ENCODE measurements at places on chromosomes 12 and 14.

DNA sequence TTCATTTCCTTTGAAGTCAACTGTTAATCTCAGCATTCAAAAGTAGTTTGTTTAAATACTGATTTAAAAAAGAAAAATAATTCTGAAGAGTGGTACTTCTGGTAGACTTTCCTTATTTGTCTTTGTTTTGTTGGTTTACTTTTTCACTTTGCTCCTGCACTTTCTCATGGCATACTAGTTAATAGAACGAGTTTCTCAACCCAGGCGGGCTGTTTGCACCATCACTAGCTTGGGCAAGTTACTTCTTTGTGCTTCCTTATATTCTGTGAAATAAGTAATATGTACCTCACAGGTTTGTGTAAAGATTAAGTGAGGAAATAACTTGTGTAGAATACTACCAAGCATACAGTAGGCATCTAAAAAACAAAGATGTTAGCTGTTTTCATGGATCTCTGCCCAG lies 45.5 kb downstream of the SLC38A6 start:
- no peak for DNase-seq

- no peak for DNase-seq
These were observed 44.7 kb downstream of the RIN3 start for GRCh38 chr14:92558319-92558718.

GRCh38 chr12:42510823-42511222 lies 78.7 kb downstream of the PRICKLE1 start:
- no peak for DNase-seq

- no peak for DNase-seq
These were observed 12.0 kb downstream of the SNRNP35 start for GRCh38 chr12:123469978-123470377.

GRCh38 chr14:52051251-52051650 lies 17.6 kb downstream of the NID2 start:
- no peak for DNase-seq

DNA sequence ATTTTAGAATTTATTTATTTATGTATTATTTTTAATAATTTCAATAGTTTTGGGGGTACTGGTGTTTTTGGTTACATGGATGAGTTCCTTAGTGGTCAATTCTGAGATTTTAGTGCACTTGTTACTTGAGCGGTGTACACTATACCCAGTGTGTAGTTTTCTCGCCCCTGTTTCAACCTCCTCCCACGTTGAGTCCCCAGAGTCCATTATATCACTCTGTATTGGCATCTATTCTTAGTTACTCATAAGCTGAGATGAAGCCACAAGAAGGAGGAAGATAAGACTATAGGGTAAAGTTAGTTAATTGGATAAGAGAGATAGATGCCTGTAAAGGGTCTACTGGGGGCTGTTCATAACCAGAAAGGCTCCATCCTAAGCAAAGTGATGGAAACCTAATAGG lies 4.0 kb downstream of the C1S start:
- DNase-seq: no peak

DNA sequence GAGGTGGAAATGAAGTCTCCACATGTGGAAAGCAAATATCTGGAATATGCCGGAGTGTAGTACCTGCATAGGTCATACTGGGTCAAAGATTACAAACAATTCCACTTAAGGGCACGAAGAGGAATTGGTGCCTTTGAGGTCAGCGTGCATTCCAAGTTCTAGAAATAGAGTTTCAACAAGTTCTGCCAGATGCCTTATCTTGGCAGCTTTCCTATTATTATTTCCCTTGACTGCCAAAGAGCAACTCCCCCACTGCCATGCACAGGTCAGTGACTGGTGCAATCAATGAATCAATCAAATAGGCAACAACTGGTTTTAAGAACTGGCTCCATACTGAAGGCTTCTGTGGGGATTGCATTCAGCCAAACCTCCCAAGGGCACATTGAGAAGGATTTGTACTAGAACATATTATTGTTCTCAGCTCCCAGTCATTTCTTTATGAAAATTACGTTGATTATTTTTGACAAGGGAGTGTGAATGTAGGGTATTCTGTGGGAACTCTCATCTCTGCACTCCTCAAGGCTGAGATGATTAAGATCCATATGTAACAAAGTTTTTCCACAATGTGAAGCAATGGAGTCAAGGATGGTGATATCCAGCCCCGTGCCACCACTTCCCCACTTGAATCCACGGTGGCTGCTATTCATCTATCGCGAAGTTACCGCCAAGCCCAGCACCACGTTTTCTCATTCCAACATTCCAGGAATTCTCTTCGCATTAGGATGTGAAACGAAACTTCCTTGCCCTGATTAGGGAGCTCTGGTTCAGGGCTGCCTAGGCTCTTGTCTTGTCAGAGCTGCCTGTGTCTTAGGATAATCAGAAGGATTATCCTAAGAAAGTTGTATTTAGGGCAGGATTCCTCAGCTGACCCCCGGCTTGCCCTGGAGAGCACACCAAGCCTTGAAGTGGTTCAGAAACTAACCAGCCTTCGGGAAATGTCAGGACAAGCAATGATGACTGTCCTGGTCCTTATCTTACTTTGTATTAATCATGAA lies 115.1 kb upstream of the PCED1B start:
- DNase-seq: no peak

GRCh38 chr12:32734952-32735351 lies 20.7 kb downstream of the YARS2 start:
- no peak for DNase-seq

- DNase-seq: no peak
These were observed 249.7 kb upstream of the FBXO33 start for GRCh38 chr14:39681782-39682399.

DNA sequence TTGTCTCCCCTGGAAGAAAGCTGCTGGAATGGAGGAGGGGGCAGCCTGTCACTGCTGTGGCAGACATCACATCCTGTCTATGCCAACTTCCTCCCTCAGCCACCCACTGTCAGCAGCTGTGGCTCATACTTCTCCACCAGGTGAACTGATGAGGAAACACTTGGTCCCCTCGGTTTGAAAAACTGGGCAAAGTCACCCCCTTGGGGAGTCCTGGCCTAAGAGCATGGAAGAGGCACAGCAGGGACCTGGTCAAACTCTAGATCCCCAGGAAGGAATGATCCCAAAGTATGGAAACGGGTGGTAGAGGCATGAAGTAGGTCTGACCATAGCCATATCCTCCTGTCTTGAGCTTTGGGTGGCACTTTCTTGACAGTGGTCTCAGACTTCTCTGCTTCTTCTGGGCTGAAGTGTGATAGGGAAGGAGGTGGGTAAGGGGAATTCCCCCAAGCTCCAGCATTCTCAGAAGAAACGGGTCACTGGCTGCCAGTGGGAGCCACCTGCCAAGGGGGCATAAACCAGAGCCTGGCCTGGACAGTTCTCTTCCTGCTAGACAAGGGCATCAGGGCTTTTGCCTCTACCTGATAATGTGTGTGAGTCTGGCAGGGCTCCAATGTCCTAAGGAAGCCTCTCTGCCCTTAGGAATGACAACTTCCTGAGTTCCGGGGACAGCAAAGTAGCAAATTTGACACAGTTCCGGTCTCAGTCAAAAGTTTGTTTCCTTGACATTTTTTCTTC lies 36.0 kb downstream of the FMNL3 start:
- DNase-seq: no peak

- DNase-seq: no peak
These were observed at the start of gene B3GNT4 for GRCh38 chr12:122203301-122204166. B3GNT4 (plus strand) TSS chr12:122203709; CDS start chr12:122204619, 910 bp downstream.

DNA sequence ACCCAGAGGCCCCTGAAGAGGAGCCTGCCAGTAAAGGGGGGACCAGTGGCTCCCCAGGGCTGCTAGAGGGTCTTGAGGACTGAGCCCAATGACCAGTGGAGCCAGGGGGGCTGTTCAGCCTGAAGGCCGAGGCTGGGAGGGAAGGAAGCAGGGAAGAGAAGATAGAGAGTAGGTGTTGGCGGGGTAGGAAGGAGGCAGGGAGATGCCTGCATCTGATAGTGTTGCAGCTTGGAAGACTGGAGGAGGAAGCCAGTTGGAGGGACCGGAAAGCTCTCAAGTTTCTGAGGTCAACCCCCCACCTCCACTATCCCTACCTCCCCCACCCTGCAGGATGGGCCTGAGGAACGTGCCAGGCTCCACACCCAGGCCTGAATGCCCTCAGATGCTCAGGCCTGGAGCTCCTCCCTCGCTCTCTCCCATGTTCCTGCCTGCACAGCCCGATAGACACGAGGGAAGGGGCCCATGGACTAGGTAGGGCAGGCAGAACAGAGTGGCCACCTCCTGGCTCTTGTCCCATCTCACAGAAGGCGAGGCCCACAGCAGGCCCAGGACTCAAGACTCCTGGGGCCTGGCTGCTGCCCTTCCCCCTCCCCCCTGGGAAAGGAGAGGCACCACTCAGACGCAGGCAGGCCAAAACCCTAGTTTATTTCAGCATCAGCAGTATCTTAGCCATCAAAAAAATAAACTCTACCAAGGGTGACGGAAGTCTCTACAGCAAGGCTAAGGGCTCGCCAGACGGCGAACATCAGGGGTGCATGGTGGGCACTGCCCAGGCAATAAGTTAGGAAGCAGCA lies 3.4 kb downstream of the CKB start:
- no peak for DNase-seq

DNA sequence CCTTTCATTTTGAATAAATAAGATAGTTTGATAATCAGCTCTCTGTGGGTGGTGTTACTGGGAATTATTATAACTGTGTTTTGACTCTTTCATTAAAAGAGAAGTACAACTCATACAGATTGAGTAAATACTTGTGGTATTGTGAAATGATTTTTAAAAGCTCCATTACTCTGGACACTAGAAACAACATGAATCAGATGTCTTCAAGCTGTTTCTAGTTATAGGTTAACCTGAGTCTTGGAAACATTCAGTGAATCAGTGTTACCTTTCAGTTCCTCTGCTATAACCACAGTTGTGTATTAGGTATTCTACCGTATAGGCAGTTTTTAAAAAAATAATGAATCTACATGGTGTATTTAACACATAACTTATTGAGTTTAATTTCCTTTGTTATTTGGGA lies 128.4 kb upstream of the SSTR1 start:
- no peak for DNase-seq

- no peak for DNase-seq
These were observed 203.1 kb downstream of the AEBP2 start for GRCh38 chr12:19642345-19642744.

GRCh38 chr12:83092129-83092528 lies 405.4 kb downstream of the TMTC2 start:
- DNase-seq: no peak

- no peak for DNase-seq
These were observed 8.8 kb downstream of the OLR1 start for GRCh38 chr12:10163084-10163483.

GRCh38 chr12:116426391-116427136 lies 132.6 kb upstream of the MAP1LC3B2 start:
- DNase-seq: no peak

- no peak for DNase-seq
These were observed at the start of gene WIF1 for GRCh38 chr12:65121049-65121955. WIF1 (minus strand) TSS chr12:65121305; CDS start chr12:65121191, 114 bp downstream.

All from cortex of kidney (tissue), 1 donor.